ENCODE measurements at places on chromosomes 4 and X. TPM values are rescaled to one million over a fixed set of nuclear protein-coding genes. Genes with fewer than 3 reads are reported as not detected.

- H3K36me3 ChIP-seq, result no peaks in the 10 kb centered on the region
- no peaks in the 10 kb centered on the region for H3K4me1 ChIP-seq
Observed at GRCh38 chr4:10305816-10306215, 151.4 kb downstream of the ZNF518B start.

DNA sequence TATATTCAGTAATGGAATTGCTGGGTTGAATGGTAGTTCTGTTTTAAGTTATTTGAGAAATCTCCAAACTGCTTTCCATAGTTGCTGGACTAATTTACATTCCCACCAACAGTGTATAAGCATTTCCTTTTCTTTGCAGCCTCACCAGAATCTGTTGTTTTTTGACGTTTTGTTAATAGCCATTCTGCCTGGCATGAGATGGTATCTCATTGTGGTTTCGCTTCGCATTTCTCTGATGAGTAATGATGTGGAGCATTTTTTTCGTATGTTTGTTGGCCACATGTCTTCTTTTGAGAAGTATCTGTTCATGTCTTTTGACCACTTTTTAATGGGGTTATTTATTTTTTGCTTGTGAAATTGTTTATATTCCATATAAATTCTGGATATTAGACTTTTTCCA lies 13.6 kb upstream of the MAGED4B start:
- no peaks in the 10 kb centered on the region for H3K36me3 ChIP-seq
- no peaks in the 10 kb centered on the region for H3K4me1 ChIP-seq
- no peak for DNase-seq
- no peak overlapping the region for H3K27ac ChIP-seq

- no peak overlapping the region for H3K4me3 ChIP-seq
- H3K27ac ChIP-seq, result no peak overlapping the region
- peaks cover 2% of the 10 kb centered on the region for H3K36me3 ChIP-seq
- peaks cover 5% of the 10 kb centered on the region for H3K4me1 ChIP-seq
Observed at GRCh38 chr4:39054497-39054896, 7.5 kb upstream of the KLHL5 start.

DNA sequence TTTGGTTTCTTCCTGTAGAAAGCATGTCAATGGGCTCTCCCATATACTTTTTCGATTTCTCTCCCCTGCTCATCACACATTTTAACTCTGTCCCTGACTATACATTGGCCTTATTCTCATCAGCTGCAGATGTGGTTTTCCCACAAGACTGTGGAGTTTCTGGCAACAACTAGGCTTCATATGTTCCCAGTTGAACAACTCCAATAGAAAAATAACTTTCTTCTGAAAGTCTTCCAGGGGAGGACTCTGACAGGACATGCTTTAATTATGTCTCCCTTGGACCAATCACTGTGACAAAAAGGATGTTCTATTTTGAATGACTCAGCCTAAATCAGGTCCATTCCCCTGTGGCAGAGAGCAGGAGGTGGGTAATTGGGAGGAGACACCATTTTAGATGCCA lies 28.1 kb downstream of the SPANXC start:
- no peak overlapping the region for H3K4me3 ChIP-seq
- H3K27me3 ChIP-seq, result no peaks in the 10 kb centered on the region
- H3K4me1 ChIP-seq, result no peaks in the 10 kb centered on the region
- H3K36me3 ChIP-seq, result no peaks in the 10 kb centered on the region
- H3K27ac ChIP-seq, result no peak overlapping the region

DNA sequence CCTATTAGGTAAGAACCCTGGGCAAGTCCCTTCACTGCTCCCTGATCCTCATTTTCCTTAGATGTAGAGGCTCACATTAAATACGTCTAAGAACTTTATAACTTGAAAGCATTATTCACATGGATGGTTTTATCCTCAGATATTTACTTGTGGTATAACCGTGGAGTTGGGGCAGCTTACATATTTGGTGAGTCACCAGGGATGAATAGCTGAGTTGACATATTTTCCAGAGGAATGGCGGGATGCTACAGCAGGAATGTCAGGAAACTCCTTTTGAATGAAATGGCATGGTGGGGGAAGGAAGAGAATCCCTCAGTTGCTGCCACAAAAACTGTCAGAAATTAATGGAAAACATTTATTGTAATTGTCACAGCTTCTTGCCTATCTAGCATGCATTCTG lies 165.3 kb upstream of the RPS6KA3 start:
- H3K27me3 ChIP-seq, result peaks cover 3% of the 10 kb centered on the region
- H3K4me3 ChIP-seq, result no peak overlapping the region
- H3K36me3 ChIP-seq, result no peaks in the 10 kb centered on the region
- DNase-seq, result peak; percentile 59
- no peaks in the 10 kb centered on the region for H3K4me1 ChIP-seq

DNA sequence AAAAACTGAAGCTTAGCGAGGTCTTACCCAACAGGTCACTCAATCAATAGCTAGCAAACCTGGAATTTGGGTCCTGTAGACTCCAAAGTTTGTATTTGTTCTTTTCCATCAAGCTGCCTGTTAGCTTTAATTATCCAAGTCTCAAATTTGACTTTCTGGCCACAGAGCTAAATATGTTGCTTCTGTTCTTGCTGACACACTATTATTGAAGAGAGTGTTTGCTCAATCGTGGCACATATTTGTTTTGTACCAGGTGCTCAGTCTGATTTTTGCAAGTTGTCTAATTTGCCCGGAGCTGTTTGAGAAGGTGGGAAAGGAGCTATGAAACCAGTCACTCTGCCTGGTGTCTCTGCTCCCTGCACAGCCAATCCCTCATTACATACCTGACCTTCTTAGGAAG lies 41.7 kb upstream of the FRMD7 start:
- no peak for DNase-seq
- no peaks in the 10 kb centered on the region for H3K4me1 ChIP-seq
- H3K27ac ChIP-seq, result no peak overlapping the region
- H3K27me3 ChIP-seq, result peaks cover 6% of the 10 kb centered on the region
- H3K4me3 ChIP-seq, result no peak overlapping the region
- no peaks in the 10 kb centered on the region for H3K36me3 ChIP-seq

GRCh38 chr4:30726090-30726675 lies 6.0 kb downstream of the PCDH7 start:
- H3K27ac ChIP-seq, result no peak overlapping the region
- H3K4me1 ChIP-seq, result no peaks in the 10 kb centered on the region
- no peak overlapping the region for H3K4me3 ChIP-seq
- no peak for DNase-seq
- H3K27me3 ChIP-seq, result no peaks in the 10 kb centered on the region

DNA sequence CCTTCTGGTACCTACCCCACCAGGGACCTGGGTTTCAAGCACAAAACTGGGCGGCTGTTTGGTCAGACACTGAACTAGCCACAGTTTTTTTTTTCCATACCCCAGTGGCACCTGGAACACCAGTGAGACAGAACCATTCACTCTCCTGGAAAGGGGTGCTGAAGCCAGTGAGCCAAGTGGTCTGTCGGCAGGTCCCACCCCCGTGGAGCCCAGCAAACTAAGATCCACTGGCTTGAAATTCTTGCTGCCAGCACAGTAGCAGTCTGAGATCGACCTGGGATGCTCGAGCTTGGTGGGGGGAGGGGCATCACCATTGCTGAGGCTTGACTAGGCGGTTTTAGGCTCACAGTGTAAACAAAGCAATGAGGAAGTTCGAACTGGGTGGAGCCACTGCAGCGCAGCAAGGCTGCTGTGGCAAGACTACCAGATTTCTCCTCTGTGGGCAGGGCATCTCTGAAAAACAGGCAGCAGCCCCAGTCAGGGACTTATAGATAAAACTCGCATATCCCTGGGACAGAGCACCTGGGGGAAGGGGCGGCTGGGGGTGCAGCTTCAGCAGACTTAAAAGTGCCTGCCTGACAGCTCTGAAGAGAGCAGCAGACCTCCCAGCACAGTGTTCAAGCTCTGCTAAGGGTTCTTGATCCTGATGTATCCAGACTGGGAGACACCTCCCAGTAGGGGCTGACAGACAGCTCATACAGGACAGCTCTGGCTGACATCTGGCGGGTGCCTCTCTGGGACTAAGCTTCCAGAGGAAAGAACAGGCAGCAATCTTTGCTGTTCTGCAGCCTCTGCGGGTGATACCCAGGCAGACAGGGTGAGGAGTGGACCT lies 223.0 kb downstream of the COX18 start:
- no peak overlapping the region for H3K27ac ChIP-seq
- no peak overlapping the region for H3K4me3 ChIP-seq
- no peaks in the 10 kb centered on the region for H3K36me3 ChIP-seq
- no peaks in the 10 kb centered on the region for H3K27me3 ChIP-seq
- no peak for DNase-seq
- no peaks in the 10 kb centered on the region for H3K4me1 ChIP-seq

DNA sequence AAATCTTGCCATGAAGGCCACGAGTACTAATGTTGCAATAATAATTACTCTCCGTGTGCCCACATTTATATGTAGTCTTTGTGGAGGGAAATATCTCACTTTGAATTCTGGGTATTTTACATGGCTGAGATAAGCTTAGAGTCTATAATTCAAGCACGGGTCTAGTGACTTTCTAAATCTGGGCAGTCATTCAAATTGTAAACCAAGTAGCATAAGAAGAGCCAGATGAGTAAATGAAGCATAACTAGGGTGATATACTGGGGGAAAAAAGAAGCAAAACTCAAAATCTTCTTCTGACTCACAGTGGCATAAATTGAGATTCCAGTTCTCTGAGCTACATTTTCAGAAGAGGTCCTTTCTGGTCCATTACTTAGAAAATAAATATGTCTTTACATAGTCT lies 53.0 kb downstream of the MAPK10 start:
- no peaks in the 10 kb centered on the region for H3K27me3 ChIP-seq
- no peak overlapping the region for H3K4me3 ChIP-seq
- no peak overlapping the region for H3K27ac ChIP-seq
- H3K4me1 ChIP-seq, result no peaks in the 10 kb centered on the region
- H3K36me3 ChIP-seq, result no peaks in the 10 kb centered on the region

DNA sequence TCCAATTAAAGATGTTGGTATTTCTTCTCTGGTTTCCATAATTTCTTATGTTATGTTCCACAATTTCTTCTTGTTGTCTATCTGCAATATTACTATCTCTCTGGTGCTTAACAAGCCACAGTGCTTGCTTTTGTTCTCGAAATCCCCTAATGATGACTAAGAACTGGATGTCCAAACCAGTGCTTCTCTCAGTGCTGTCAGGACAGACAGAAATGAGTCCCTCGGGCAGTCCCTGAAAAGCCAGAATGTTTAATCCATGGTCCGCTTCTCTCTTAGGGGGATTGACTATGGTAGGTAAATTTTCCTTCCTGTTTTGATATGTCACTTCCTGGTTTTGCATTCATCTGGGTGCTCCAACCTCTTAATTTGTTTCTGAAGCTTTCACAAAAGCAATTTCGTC lies 321.6 kb upstream of the PCDH10 start:
- no peaks in the 10 kb centered on the region for H3K36me3 ChIP-seq
- H3K27ac ChIP-seq, result no peak overlapping the region
- H3K4me3 ChIP-seq, result no peak overlapping the region
- DNase-seq, result no peak
- H3K4me1 ChIP-seq, result no peaks in the 10 kb centered on the region
- H3K27me3 ChIP-seq, result no peaks in the 10 kb centered on the region

DCAF4L1 gene
- 0.18 TPM for total RNA-seq

LINC00632 gene
- 6.4 TPM for total RNA-seq

BRS3 gene
- not detected for total RNA-seq

SYNPO2 gene
- total RNA-seq, result 1.7 TPM
